Kasumi-1 (cell line): ENCODE measurements at places on chromosomes 1 and 21.

- no peak for DNase-seq
These were observed 193.4 kb downstream of the APP start for GRCh38 chr21:25977068-25977611.

GRCh38 chr1:86394416-86394815, 1.7 kb downstream of the ODF2L start:
- no peak for DNase-seq

GRCh38 chr1:168084396-168085231, 52.1 kb downstream of the GPR161 start:
- peak; percentile 59 for DNase-seq

DNA sequence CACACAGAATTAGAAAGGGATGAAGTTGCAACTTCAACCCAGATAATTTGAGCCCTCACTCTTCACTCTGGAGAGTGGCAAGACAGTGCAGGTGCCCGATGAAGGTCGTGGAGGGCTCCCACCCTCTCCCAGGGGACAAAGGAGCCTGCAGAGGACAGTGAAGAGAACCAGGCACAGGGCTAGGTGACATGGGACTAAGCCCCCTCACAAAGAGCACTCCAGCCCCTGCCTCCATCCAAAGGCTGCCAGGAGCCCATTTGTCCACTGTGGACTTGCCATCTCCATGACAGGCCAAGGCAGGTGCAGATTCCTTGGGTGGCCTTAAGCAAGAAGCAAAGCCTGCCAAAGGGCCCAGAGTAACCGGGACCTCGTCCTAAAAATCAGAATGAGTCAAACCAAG, 15.1 kb downstream of the ERRFI1 start:
- no peak for DNase-seq

- no peak for DNase-seq
These were observed 44.1 kb downstream of the TTC3 start for GRCh38 chr21:37117204-37117603.

GRCh38 chr1:196558411-196558810, 49.8 kb downstream of the KCNT2 start:
- DNase-seq: no peak

GRCh38 chr21:26954662-26955121, 12.2 kb downstream of the ADAMTS5 start:
- DNase-seq: no peak

DNA sequence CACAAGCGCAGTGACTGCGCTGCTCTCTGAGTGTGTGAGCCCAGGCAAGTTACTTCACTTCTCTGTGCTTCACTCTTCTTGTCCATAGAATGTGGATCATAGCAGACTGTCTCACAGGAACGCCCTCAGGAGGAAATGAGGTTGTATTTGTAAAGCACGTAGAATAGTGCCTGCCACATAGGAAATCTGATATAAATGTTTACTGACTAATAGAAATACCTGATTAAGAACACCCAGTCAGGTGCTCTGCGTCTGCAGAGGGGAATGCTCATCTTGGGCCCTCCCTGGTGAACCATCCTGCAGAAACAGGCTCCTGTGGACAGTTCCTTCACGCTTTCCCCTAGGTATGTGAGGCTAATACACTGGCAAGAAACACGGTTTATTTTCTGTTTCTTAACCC, 100.3 kb downstream of the BEND5 start:
- DNase-seq: no peak

GRCh38 chr1:170219163-170219562, 73.4 kb downstream of the NTMT2 start:
- no peak for DNase-seq

DNA sequence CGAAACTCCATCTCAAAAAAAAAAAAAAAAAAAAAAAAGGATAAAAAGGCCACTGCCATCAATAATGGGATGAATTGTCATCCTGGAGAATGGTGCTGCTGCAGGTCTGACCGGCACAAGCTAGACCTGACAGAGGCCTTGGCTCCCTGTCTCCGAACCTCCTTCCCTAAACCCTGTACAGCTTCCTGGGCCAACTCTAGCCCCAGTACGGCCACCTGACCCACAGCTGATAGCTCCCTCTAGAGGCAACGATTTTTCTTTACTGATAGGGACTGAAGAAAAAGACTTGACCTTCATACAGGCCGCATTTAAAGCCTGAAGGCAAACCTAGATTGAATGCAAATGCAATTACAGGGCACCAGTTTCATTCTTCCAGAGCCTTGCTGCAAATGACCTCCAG, 30.7 kb downstream of the NOL9 start:
- peak; percentile 20 for DNase-seq
